NCI-H345 (cell line): ENCODE measurements at places on chromosomes 13 and 19.

GRCh38 chr13:21734961-21735360 is 64.1 kb downstream of the FGF9 start:
- no peak for DNase-seq

GRCh38 chr13:85700906-85701305 is 98.3 kb downstream of the SLITRK6 start:
- DNase-seq = no peak

GRCh38 chr13:95741584-95742563 is 64.9 kb downstream of the DNAJC3 start:
- no peak for DNase-seq

DNA sequence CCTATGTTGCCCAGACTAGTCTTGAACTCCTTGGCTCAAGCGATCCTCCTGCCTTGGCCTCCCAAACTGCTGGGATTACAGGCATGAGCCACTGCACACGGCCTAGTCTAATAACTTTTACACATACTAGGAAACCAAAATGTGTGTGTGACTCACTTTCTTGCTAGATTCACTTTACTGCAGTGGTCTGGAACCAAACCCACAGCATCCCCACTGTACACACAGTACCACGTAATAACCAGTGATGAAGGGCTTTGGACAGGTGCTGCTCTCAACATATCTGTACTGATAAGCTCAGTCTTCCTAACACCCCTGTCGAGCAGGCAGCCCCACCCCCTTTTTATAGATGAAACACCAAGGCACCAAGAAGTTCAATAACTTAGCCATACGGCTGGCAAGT is 5.1 kb downstream of the DNMT1 start:
- no peak for DNase-seq

- DNase-seq = no peak
Observed at GRCh38 chr19:27858981-27859581, 1353.9 kb downstream of the UQCRFS1 start.

- no peak for DNase-seq
Observed at GRCh38 chr19:37692956-37693620, 26.5 kb downstream of the ZNF607 start.
